ENCODE measurements at places on chromosomes 3 and 15.

DNA sequence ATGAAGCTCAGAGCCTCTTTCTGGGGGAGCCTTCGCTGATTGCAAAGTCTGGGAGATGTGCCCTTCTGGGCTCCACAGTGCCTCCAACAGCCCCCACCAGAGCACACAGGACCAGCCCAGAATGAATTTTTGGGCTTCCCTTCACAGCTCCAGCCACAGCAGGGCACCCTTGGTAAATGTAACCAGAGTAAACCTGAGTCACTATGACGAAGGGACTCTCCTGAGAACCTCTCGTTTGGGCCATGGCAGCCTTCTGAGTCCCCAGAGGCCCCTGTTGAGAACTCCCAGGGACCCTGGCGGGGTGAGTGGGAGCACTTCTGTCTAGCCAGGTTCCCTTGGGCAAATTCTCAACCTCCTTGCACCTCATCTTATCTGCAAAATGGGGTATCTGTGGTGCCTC, 20.8 kb downstream of the FAM3D start:
- no peak for DNase-seq

DNA sequence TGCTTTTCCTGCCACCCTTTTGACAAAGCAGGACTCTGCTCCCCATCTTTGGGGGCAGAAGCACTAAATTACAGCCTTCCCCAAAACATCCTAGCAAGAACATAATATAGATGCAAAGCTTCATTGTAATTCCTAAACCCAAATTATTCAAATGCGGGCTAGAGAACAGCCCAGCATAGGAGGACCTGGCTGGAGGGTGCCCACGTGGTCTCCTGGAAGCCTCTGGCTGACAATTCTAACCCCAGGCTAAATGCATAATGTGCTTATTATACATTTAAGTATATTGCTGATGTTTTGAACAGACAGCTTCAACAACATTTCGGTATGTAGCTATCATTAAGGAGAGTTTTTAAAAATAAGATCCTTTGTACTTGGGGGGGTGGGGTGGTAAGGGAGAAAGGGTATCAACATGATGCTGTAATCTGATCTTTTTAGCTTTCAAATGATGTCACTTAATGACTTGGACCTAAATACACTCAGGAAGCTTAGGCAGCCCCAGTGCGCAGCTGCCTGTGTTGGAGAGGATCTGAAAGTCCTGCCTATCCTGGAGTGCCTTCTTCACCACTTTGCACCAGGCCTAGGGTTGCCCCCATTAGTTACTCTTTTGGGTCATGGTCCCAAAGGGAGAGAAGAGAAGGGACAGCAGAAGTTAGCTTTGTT, 57.2 kb upstream of the USP3 start:
- no peak for DNase-seq

DNA sequence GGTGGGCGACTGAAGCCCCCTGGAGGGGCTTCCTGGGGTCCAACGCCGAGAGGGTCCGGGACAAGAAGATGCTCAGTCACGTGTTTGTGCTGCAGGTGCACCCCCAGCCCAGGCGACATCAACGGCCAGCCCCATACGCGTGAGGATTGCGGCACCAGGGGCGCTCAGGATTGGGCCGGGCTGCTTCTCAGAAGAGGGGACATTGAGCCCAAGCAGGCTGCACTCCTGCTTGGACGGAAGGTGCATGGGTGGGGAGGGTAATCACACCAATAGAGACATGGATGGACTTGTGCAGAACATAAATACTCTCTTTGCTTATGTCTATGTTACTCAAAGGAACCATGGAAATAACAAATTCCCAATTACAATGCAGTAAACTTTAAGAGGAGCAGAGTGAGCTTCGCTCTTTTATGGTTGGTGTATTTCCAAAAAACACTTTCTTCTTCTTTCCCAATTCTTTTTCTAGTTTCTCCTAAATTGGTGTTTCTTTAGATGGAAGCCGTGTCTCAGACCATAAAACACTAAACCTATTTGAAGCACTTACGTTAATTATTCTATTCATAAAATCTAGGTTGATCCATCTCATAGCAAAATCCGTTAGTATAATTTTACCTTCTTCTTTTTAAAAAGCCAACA, 182.7 kb downstream of the GOLGA6L6 start:
- no peak for DNase-seq

- DNase-seq = no peak
Observed at GRCh38 chr15:89822026-89822425, 7.4 kb upstream of the ANPEP start.

- no peak for DNase-seq
Observed at GRCh38 chr15:88535607-88536313, 10.7 kb downstream of the DET1 start.

GRCh38 chr3:118110211-118110610, 924.4 kb downstream of the IGSF11 start:
- no peak for DNase-seq

DNA sequence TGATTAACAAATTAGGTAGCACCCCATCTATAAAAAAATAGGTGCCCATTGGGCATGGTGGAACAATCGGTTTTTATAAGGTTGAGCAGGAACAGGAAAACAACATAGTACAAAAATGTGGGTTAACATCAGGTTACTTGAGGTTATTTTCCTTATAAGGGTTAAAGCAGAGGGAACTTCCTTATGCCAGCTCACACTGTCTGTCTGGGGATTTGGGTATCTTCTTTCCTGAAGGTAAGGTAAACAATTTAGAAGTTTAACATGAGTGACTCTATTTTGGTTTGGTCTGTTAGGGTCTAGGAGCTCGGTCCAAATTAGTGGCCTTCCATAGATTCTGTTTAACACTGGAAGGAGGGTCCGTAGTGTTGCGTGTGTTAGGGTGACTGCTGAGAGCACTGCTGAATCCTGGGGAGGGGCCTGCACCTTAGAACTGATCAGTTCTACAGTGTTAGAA, 14.7 kb downstream of the CHD2 start:
- DNase-seq = no peak

DNA sequence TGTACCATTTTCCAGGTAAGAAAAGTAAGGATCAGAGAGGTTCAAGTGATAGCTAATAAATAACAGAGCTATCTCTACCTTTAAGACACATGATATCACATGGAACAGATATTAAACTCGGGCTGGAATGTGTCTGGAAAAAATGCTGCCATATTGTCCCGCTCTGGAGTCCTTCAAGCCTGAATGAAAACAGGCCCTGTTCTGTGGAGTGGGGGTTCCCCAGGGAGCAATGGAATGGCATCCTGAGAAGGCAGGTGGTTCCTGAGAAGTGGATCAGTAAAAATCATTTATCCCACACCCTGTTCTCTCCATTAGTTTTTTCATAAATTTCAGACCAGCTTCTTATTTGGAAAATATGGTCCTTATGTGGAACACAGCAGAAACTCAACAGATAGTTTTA, 57.3 kb upstream of the PRTG start:
- DNase-seq = no peak

GRCh38 chr3:125916376-125916978, 52.5 kb upstream of the ROPN1B start:
- DNase-seq = peak; percentile 70

GRCh38 chr3:112362221-112362620, 29.3 kb downstream of the CD200 start:
- DNase-seq = no peak

- no peak for DNase-seq
Observed at GRCh38 chr15:80217327-80217900, 34.6 kb downstream of the CTXND1 start.

GRCh38 chr3:159964166-159964973, 24.3 kb upstream of the IL12A start:
- no peak for DNase-seq

Measured in smooth muscle cell of the brain vasculature (primary cell).